ENCODE measurements at places on chromosomes 1 and 21. TPM values are rescaled to one million over a fixed set of nuclear protein-coding genes. Genes with fewer than 3 reads are reported as not detected.

Gene SPRR1B
- total RNA-seq = not detected

- DNase-seq = no peak
Measured at GRCh38 chr1:16101623-16102022, 28.2 kb upstream of the FAM131C start.

Gene BCAR3
- total RNA-seq = 183 TPM

Gene DRAXIN
- total RNA-seq = 6.3 TPM

- DNase-seq = no peak
Measured at GRCh38 chr21:45113543-45113942, 39.2 kb downstream of the ADARB1 start.

DNA sequence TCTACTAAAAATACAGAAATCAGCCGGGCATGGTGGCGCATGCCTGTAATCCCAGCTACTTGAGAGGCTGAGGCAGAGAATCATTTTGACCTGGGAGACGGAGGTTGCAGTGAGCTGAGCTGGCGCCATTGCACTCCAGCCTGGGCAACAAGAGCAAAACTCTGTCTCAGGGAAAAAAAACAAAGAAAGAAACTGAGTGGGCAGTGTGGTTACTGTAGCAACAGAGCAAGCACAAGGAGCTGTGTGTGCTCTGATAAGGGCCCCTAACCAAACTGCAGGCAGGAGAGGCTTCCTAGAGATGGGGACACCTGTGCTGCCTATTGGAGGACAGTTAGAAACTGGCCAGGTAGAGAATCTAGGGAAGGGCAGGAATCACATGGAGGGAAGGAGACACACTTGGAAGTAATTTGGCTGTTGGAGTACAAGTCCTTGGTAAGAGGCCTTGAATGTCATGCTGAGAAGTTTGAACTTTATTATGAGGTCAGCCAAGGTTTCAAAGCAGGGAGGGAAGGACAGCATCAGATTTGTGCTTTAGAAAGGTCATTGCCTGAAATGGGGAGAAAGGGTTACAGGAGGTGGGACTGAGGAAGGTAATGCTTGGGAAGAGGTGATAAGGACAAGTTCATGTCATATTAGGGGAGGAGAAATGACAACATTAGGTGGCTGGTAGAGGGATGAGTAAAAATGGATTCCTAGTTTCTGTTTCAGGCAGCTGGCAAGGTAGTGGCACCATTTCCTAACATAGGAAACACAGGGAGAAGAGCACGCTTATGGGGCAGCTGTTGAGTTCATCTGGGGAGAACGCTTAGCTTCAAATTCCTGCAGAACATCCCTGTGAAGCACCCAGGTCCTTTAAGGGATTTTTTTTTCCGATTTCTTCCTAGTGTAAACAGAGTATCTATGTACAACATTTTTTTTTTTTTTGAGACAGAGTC is 69.2 kb upstream of the ARTN start:
- no peak for DNase-seq

GRCh38 chr1:25338986-25339385 is 852 bp downstream of the TMEM50A start:
- DNase-seq = no peak

GRCh38 chr1:203373991-203374390 is 23.1 kb upstream of the FMOD start:
- DNase-seq = no peak

Gene AMIGO1
- total RNA-seq = 1.8 TPM

DNA sequence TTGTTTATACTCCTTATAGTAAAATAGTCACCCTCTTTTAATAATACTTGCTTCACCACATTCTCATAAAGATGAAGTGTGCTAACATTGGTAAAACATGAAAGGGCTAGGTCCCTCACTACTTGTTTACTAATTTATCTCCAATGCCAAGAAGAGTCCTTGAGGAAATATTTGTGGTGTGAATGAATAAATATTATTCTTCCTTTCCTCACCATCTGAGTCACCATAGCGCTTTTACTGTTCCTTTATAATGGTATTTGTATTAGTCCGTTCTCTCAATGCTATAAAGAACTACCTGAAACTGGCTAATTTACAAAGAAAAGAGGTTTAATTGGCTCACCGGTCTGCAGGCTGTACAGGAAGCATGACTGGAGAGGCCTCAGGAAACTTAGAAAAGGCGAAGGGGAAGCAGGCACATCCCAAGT is 222.8 kb upstream of the ZRANB2 start:
- peak; percentile 68 for DNase-seq

DNA sequence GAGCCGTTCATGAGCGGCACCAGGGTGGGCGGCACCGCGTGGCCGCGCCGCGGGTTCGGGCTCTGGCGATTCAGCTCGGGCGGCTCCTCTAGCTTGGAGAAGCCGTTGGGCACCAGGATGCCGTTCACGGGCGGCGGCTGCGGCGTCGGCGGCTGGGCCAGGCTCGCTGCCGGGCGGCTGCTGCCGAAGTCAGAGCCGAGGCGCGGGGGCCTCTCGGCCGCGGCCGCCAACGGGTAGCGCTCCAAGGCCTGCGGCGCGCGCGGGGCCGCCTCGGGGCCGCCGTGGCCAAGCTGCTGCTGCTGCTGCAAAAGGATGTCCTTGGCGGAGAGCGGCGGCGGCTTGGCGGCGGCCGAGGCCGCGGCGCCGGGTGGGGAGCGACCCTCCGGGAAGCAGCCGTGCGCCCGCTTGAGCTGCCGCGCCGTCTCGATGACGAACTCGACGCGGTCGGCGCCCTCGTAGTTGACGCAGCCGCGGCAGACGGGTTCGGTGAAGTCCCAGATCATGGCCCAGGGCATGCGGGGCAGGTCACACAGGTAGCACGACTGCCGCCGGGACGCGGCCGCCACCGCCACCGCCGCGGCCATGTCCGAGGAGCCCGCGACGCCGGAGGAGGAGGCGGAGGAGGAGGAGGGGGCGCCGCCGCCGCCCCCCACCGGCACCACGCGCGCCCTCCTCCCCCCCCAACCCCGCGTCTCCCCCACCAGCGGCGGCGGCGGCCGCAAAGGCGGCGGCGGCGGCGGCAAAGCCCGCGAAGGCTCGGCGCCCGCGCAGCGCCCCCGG is 877 bp downstream of the IRF2BP2 start:
- DNase-seq = peak; percentile 36
